Retinal pigment epithelial cell (primary cell): ENCODE measurements at places on chromosomes 1 and 21.

GRCh38 chr1:60279798-60280197 is 206.2 kb upstream of the C1orf87 start:
- DNase-seq, result no peak

- DNase-seq, result no peak
Measured at GRCh38 chr1:2206813-2207487, 12.4 kb upstream of the FAAP20 start.

- no peak for DNase-seq
Measured at GRCh38 chr1:45995298-45995697, 137.1 kb downstream of the PIK3R3 start.

- DNase-seq, result no peak
Measured at GRCh38 chr1:154178911-154179811, 12.7 kb downstream of the TPM3 start.

DNA sequence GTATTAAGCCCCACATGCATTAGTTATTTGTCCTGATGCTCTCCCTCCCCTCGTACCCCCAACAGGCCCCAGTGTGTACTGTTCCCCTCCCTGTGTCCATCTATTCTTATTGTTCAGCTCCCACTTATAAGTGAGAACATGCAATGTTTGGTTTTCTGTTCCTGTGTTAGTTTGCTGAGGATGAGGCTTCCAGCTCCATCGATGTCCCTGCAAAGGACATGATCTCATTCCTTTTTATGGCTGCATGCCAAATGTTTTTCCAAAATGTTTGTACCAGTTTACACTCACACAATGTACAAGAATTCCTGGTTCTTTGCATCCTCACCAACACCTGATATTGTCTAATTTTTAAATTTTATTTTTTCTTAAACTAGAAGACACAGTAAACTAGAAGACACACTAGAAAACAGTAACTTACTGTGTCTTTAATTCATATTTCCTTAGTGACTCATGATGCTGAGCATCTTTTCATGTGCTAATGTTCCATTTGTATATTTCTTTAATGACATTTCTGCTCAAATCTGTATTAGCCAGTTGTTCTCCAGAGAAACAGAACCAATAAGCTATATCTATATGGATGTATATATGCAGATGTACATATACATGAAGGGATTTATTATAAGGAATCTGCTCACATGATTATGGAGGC is 19.4 kb upstream of the USP1 start:
- DNase-seq, result no peak

DNA sequence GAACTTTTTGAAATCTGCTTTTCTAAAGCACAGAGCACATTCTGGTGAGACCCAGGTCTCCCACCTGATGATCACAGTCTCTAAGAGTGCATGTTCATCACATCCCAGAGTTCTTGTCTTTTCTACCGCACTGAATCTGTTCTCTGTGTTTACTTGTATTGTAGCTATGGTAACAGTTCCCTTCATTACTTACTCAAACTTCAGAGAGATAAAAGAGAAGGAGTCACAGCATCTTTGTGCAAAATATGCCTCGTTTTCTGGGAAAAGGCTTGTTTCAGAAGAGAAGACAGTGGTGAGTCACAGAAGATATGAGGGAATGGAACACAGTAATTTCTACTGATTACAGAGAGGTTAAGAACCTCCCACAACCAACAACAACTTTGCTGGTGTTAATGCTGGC is 580.6 kb downstream of the PLA2G4A start:
- no peak for DNase-seq

- DNase-seq, result no peak
Measured at GRCh38 chr1:29577512-29577911, 341.2 kb downstream of the PTPRU start.

DNA sequence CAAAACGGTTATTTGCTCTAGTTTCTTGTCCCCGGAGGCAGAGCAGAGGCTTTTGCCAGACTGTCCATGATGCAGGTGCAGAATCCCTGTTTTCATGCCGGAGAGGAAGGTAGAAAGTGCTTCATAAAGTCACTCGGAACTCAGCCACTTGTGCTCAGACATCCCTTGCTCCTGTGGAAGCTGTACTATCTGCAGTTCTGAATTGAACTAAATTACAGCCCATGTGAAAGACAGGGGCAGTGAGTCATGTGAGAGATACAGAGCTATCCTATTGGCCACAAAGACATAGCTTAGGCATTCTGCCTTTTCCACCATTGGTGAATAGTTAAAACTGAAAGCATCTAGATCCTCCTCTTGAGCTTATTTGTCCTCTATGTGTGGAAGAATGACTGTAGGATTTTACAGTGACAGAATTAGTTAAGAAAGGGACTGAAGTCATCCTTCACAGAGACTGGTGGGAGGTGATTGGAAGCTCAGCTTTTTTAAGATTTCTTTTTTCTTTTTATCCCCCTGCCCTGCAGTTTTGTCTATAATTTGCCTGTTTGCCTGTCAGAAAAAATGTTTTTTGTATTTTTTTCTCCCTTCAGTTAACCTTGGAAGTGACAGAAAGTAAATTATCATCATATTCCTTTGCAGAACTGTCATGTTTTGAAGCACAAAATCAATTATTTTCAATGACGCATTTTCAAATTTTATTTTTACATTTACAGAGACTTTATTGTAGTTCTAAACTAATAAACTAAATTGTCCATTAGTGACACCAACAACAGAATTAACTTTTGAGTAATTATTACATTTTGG is 298.6 kb downstream of the PTPRC start:
- DNase-seq, result peak; percentile 83

DNA sequence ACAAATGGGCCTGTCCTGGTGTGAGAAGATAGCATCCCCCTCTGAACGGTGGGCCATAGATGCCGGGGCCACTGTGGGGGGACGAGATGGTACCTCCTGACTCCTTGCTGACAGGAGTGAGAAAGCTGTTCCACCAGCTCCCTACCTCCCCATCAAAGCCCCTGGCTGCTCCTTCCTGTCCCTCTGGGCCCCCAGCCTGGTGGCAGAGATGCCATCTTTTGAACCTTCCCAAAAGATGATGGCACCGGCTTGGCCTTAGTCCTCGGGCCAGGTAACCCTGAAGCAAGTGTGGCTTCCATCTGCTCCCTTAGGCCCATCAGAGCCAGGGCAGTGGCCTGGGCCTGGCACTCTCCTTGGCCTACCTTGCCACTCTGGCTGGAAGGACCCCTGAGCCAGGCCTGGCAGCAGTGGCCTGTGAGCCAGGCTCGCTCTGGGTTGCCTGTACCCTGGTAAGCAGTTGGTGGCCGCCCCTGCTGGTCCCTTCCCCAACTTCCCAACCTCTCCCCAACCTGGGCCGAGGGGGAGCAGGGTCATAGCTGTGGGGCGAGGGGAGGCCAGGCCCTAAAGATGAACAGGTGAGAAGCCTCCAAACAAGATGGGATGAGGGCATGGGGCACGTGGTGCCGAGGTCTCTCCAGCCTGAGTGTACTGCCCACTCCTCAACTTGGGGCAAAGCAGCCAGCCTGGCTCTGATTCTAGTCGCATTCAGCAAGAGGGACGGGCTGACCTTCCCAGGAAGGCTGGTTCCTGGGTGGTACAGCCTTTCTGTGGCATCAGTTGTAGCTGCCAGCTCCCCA is 34.7 kb downstream of the ZBTB17 start:
- no peak for DNase-seq

DNA sequence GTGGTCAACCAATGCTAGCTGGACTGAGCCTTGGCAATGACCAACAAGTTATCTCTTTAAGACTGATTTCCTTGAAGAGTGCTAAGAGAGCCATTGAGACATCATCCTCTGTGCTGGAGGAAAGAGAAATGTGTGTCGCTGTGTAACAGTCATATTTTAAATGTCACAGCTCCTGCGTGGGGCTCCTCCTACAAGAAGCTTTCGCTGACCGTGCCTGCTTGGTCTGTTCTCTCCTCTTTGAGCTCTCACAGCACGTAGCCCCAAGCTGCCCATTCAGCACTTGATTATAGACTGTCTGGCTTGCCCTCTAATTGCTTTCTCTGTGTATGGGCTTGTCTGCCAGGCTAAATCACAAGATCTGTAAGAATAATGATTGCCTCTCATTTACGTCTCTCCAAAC is 221.3 kb downstream of the FOXD2 start:
- DNase-seq, result no peak

DNA sequence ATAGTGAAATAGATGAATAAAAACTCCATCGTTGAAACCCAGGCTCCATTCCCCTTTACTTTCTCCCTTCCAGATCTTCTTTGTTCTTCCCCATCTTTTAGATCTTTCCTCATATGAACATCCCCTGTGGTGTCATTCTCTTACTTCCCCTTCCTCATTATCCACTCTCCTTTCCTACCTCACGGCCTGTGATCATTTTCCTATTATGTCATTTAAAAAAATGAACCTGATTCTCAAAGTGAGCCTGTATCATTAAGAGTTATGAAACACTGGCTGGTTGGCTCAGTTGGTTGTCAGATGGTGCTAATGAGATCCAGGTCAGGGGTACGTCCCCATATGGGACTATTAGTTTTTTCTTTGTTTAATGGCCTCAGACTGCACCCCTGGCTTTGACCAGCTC is 38.3 kb downstream of the TCEANC2 start:
- DNase-seq, result no peak
